CD4-positive, alpha-beta memory T cell (primary cell): ENCODE measurements at places on chromosomes 7 and 10.

GRCh38 chr10:118534136-118534535, 61.3 kb downstream of the PRLHR start:
- no peak for DNase-seq

- no peak for DNase-seq
Measured at GRCh38 chr10:103598654-103599115, 105.2 kb downstream of the NEURL1 start.

GRCh38 chr7:155734445-155734809, 77.8 kb downstream of the SHH start:
- no peak for DNase-seq

- DNase-seq, result no peak
Measured at GRCh38 chr10:3876350-3876962, 91.4 kb upstream of the KLF6 start.

DNA sequence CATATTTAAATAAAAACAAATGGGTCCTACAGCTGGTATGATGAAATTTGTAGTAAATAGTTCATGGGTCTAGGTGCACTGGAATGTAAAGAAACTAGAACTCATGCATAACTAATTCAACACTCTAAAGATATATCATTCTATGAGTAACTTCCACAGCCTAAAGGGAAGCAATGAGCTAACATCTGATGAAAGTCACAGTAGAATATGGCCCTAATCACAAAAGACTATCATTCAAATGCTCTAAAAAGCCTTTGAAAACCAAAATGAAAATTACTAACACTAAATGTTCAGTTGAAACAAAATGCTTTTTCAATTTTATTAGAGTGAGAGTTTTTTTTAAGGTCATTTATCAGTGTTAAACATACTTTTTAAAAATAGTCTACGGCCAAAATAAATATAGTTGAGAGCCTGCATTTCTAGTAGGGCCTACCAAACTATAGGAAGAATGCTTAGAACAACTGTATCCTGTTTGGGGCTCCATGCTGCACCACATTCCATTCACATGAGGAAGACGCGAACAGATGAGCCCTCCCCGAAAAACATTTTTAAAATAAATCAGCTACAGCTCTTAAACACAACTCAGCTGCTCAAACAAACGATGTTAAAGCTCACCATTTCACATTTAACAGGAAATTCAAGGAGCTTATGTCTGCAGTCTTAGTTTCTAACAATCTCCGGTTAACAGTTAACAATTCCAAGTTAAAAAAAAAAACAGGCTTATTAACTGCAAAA, 134.5 kb downstream of the NRBF2 start:
- peak; percentile 39 for DNase-seq
